ENCODE measurements at places on chromosomes 6 and 20.

DNA sequence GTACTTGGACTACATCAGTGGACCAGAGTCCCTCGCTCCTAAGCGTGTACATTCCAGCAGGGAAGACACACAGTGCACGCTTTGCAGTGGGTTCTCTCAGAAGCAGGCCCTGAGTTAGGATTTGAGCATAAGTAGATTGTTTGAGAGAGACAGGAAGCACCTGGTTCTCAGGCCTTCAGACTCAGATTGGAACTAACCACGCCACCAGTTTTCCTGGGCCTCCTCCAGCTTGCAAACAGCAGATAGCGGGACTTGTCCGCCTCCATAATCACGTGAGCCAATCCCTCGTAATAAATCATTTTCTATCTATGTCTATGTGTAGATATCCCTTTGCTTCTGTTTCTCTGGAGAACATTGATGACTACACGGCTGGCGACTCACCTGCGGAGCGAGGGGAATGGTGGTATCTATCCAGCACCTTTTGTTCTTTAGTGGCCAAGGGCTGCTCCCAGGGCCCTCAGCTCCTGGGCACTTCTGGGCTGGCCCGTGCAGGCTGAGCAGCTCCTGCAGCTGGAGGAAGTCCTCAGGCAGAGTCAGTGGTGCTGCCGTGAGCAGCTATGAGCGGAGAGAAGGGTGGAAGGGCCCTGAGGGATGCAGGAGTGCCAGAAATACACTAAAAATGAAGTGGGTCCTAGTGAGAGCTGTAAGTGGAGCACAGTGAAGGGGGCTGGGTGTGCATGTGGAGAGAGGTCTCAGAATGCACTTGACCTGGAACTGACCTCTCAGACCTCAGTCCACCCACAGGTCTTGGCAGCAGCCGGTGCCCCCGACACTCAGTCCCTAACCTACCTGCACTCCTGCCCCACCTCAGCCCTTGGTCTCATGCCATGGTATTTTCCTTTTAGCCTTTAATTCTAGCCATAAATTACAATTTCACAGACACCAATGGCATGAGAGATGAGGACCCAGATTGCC, 76.9 kb downstream of the STK35 start:
- no peak for DNase-seq

DNA sequence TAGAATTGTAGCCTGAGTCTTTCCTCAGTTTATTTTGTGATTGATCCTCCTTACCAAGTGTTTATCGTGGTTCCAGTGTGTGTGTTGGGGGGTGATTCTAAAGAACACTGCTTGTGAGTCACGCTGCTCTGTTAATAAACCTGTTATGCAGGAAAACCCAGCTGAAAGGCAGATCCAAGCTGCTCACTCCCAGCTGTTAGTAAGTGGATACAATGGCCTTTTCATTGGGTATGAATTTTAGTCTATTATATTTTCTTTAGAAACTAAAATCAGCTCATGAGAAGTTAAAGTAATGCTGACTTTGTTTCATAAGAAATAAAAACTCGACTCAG, 12.2 kb upstream of the DSTN start:
- peak; percentile 41 for DNase-seq

DNA sequence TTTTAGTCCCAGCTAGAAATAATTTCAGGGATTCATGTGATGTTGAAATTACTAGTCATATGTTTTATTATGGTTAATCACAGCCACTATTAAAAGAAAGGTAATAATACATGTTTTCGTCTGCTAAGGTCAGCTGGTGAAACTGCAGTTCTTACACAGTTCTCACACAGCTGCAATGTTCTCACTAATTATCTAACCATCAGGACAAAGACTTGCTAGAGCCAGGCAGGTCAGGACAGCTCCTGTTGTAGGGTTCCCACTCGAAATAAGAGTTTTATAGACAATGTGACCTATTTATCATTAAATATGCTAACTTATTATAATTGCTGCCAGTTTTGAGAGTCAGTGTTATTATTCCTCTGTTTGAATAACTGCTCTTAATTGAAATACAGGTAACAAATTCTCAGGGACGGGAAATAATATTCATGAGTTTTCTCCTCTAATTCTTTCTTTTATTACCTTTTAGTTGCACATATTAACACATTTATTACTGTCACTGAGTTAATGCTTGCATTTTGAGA, 97.9 kb downstream of the GJA1 start:
- no peak for DNase-seq

DNA sequence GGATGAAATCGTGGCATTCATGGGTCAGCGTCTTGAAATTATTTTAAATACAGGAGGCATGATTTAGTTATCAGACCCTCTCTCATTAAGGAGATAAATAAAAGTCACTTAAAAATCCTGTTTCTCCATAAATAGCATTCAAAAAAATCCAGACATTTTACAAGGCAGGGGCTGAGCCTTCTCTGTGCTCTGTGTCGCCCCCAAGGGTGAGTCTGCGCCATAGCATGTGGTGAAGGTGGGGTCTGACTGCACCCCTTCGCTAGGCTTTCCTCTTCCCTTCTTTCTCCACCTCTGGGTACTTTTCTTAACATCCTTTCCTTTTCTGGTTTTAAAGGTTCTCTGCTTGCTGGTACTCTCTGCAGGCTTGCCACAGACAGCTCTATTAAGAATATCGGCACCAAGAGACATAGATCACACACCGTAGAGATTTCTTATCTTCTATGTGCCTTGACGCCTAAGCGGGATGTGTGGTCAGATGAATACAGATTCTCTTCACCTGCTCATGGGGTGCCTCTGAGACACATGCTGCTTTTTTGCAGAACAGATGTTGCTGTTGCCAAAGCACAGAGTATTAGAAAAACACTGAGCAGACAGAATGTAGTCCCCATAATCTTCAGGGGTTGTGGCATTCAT, 20.1 kb upstream of the FAM209A start:
- peak; percentile 30 for DNase-seq

GRCh38 chr6:152595499-152595898, 41.7 kb downstream of the SYNE1 start:
- peak; percentile 24 for DNase-seq

DNA sequence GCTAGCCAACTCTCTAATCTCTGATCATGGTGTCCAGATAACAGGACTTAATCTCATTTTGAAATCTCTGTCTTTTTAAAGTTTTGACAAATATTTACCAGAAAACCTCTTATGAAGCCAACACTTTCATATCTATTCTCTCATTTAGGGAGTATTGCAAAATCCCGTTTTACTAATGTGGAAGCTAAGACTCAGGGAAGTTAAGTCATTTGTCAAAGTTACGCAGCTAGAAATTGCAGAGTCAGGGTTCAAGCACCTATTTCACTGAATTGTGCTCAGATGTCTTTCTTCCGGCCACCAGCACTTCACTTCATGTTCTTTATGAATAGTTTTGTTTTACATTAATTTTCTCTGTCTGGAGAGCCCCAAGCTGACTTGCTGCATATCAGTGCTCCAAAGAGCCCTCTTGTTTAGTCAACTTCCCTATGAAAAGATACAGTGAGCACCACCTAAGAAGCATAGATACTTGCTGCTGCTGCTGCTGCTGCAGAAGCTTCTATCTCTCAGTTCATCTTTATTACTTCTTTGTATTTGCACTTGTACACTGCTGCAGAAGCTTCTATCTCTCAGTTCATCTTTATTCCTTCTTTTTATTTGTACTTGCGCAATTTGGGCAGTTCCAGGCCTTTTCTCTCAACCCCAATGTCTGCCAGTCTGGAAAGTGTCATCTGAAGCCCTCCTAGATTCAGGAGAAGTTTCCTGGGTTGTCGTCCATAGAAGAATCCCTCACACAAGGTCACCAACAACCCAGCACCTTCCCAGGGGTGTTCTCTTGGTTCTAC, 329.7 kb downstream of the MAFB start:
- DNase-seq = no peak

- no peak for DNase-seq
These were observed 6.2 kb upstream of the DEFB132 start for GRCh38 chr20:251354-251753.

GRCh38 chr20:52200870-52201269, 9.3 kb upstream of the ZFP64 start:
- no peak for DNase-seq

DNA sequence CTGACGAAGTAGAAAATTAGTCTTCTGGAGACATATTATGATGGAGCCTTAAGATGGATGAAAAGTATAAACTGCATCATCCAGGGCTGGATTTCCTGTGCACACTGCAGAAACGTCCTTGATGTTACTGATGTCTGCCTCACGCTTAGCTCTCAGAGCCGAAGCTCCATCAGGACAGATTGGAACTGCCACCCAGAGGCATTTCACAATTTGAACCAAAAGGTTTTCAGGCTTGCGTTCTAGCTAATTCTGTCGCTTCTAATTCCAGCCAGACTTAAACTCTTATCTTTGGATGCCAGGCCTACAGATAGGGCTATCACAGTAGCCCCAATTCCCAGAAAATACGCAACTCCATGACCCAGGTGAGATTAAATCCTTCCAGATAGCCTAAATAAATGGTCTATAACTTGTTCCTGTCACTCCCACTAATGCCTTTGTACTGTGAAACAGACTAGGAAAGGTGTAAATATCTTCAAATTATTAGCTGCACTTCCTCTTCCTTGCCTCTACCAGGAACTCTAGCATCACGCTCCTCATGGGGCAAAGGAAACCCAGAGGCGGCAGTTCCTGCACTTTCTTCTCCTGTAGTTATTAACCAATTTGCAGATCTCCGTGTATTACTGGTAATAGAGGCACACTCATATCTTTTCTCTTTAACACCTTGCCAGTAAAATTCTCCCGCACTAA, 634.6 kb downstream of the PRKN start:
- no peak for DNase-seq
